ENCODE measurements at places on chromosomes 6 and 20. TPM values are rescaled to one million over a fixed set of nuclear protein-coding genes. Genes with fewer than 3 reads are reported as not detected.

The VGLL2 gene
- not detected for total RNA-seq

The TREML1 gene
- total RNA-seq, result not detected

The TFAP2D gene
- not detected for total RNA-seq

The VWA7 gene
- total RNA-seq, result 2.6 TPM

- no peak for DNase-seq
Measured at GRCh38 chr6:140303218-140303949, 928.9 kb upstream of the CITED2 start.

DNA sequence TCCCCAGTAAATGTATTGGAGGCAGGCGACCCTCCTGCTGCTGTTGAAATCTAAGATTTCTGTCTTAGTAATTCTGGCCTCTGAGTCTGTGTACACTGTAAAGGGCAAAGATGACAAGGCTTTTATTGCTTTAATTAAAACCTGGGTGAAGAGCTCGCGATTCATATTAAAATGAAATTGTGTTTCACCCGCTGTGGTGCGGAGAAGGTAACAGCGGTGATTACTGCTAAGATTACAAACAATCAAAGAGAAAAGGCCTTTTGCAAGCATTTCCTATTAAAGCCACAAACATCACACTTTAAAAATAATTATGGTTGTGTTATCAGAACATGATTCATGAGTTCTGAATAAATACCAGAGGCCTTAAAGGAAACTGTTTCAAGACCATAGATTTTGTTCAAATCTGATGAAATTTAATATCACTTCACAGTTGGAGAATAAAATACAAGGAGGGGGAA, 69.3 kb downstream of the TOX2 start:
- no peak for DNase-seq

GRCh38 chr6:72464791-72465691, 156.8 kb upstream of the KCNQ5 start:
- no peak for DNase-seq
